Activated CD4-positive, CD25-positive, alpha-beta regulatory T cell treated with anti-CD3 and anti-CD28 coated beads, Interleukin-2, amount 50 U/mL, for 16 hours (primary cell): ENCODE measurements at places on chromosomes 4 and X.

DNA sequence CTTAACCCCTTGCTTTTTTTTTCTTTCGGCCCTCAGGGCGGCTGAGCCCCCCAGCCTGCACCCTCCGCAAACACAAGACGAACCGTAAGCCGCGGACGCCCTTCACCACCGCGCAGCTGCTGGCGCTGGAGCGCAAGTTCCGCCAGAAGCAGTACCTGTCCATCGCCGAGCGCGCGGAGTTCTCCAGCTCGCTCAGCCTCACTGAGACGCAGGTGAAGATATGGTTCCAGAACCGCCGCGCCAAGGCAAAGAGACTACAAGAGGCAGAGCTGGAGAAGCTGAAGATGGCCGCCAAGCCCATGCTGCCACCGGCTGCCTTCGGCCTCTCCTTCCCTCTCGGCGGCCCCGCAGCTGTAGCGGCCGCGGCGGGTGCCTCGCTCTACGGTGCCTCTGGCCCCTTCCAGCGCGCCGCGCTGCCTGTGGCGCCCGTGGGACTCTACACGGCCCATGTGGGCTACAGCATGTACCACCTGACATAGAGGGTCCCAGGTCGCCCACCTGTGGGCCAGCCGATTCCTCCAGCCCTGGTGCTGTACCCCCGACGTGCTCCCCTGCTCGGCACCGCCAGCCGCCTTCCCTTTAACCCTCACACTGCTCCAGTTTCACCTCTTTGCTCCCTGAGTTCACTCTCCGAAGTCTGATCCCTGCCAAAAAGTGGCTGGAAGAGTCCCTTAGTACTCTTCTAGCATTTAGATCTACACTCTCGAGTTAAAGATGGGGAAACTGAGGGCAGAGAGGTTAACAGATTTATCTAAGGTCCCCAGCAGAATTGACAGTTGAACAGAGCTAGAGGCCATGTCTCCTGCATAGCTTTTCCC is 3.4 kb downstream of the MSX1 start:
- DNase-seq, result no peak

DNA sequence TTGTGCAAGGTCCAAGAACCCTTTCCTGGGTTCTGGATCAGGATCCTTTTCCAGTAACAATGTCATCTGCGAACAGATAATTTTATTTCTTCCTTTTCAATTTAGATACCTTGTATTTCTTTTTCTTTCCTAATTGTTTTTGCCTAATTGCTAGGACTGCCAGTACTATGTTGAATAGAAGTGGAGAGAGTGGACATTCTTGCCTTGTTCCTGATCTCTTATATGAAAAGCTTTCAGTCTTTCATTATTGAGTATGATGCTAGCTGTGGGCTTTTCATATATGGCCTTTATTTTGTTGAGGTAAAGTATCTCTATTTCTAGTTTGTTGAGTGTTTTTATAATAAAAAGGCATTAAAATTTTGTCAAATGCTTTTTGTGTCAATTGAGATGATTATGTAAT is 42.2 kb upstream of the SPP1 start:
- no peak for DNase-seq

DNA sequence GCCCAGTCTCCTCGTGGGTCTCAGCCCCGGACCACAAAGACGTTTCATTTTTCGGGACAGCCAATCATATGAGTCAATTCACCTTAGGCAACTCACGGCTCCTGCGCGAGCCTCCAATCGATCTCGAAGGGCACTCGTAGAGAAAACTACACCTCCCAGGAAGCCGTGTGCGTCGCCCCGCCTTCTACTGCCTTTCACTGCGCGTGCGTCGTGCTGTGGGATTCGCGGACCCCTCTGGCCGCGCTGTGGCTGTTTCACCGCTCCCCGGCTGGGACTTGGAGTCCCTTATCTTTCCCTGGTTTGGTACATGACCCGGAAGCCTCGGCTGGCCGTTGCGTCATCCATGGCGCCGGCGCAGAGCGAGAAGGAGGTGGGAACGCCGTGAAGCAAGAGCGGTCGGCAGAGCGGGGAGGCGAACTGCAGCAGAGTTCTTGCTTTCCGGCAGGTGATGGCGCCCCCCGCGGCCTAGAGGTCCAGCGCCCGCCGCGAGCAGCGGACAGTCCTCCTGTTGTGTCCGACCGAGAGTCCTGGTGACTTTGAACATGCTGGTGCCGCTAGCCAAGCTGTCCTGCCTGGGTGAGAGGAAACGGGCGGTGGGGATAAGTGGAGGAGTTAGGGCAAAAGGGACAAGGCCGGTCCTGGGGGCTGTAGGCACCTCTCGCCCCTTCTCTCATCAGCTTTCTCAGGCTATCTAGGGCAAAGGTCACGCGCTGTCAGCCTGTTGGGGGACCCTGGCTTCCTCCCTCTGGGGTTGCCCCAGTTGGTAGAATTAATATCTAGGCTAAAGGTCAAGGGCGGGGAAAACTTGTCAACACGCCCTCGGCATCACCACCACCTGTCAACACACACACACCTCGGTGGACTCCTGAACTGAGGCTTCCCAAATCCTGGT is at the start of gene ETFDH:
Gene ETFDH (plus strand): TSS at position 382 of the 892 bp plus-strand sequence. CDS start 161 bp downstream, at position 543.
- peak; percentile 99 for DNase-seq

GRCh38 chr4:4560642-4561041 is 18.8 kb upstream of the STX18 start:
- DNase-seq, result no peak

GRCh38 chrX:143171703-143172102 is 146.0 kb downstream of the SPANXN4 start:
- DNase-seq, result no peak

DNA sequence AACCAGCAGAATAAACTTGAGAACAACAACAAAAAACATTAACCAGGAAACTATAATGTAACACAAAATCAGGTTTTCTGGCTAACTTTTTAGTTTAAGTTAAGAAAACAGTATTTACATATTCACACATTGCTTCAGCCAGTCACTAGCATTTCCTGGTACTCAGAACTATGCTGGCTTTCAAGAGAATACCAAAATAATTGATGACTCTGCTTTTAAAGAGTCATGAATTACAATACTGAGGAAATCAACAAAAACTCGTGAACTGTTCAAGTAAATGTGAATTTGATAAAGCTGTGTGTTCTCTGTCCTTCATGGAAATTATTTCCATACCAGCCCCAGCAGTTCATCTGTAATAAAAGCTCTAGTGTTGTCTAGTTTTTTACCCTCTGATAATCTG is 27.4 kb downstream of the PRSS12 start:
- DNase-seq, result no peak

DNA sequence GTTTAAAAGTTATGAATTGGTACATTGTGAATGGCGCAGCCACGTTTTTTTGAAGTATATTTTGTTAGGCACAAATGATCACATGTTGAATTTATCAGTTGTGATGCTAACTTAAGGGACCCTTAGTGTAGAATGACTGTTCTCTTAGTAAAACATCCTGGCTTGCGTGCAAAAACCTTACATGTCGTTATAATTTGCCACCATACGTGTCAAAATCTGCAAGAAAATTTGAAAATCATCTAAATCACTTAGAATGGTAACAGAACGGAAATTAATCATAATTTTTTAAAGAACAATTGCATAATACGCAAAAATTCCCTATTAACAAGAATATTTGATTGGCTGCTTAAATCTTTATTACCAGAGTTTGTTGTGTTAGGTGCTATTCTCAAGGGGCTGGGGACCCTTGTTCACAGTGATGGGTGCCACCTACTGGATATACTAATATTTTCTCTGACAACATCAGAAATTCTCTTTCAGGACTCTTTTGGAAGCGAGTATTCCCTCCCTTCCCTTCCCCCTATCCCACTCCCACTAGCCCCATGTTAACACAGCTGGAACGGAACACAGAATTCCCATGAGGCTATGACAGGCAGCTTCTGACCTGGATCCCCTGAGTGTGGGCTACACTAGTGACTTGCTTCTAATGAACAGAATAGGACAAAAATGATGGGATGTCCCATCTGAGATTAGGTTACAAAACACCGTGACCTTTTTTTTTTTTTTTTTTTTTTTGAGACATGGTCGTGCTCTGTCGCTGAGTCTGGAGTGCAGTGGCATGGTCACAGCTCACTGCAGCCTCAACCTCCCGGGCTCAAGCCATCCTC is 71.8 kb downstream of the SUPT20HL2 start:
- no peak for DNase-seq

DNA sequence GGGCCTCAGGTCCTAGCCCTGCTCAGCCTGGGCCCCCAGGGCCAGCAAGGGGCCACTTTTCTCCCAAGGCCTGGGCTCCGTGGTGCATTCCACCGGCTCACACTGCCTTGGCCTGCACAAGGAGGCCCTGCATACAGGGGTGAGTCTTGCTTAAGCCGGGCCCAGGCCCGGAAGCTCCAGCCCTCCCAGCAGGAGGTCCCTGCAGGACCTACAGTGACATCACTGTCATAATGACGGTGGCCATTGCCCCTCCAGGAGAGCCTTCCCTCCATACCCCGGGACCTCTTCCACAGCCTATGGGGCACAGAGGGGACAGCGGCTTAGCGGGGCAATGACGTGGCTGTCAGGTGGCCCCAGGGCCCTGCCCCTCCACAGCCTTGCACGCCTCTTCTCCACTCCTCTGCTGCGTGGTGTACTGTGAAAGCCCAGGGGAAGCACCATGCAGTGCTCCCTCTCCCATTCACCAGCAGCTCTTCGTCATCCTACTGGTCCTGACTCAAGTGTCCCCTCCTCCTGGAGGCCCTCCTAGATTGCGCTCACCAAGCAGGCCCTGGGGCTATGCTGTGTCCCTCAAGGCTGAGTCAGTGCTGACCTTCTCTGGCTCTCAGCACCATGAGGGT is 32.3 kb upstream of the AFAP1 start:
- no peak for DNase-seq

DNA sequence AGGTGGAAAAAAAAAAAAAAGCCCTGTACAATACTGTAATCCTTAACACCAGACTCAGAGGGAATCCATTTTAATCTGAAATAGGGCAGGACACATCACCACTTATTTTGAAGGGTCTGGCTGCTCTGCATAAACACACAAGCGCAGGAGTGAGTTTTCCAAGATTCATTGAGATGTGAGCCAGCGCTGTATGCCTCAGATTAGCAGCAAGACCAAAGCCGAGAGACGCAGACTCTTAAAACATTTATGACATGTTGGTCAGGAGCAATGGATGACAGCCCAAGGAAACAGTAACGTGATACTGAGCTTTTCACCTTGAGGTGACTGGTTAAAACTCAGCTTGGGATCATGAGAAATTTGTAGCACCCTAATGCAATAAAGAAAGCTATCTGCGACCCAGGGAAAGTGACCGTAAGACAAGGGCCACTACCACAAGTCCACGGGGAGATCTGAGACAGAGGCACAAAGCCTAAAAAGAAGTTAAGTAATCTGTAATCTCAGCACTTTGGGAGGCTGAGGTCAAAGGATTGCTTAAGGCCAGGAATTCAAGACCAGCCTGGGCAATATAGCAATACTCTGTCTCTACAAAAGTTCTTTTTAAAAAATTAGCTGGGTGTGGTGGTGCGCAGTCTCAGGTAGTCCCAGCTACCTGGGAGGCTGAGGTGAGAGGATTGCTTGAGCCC is 210.6 kb downstream of the COL25A1 start:
- DNase-seq, result no peak

DNA sequence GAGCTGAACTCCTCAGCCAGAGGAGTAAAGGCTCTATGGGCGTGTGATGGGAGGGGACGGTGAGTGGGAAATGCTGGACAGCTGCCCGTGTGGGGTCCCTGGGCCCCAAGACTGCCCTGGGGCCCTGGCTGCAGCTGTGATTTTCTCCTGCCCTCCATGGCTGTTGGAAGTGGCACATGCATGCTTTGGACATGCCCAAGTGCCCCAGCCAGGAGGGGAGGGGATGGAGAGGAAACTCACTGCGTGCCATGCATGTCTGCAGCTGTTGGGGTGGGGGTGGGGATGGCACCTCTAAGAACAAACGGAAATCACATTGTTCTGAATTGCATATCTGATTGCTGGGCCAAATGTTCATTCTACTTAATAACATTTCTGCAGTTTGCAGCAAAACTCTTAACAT is 52.4 kb downstream of the MID2 start:
- no peak for DNase-seq

DNA sequence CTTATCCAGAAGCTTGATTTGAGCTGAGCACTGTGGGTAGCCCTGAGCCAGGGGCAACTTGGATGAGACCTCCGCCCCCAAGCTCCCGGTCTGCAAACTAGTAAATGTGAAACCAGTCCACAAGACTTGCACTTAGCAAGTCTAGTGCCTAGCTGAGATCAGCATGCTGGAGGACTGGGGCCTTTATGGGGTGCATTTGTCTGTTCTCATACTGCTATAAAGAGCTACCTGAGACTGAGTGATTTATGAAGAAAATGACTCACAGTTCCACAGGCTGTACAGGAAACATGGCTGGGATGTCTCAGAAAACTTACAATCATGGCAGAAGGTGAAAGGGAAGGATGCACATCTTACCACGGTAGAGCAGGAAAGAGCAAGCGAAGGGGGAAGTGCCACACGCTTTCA is 42.1 kb upstream of the HOPX start:
- no peak for DNase-seq

GRCh38 chr4:137861682-137862081 is 329.4 kb upstream of the PCDH18 start:
- no peak for DNase-seq
